Vagina (tissue), 2 donors: ENCODE measurements at places on chromosomes 3 and 15. TPM values are rescaled to one million over a fixed set of nuclear protein-coding genes. Genes with fewer than 3 reads are reported as not detected.

- no peaks in the 10 kb centered on the region for H3K27me3 ChIP-seq
- no peaks in the 10 kb centered on the region for H3K36me3 ChIP-seq
- DNase-seq: no peak
- H3K27ac ChIP-seq: no peak overlapping the region
- no peak overlapping the region for H3K4me3 ChIP-seq
Observed at GRCh38 chr3:187062526-187063177, 76.6 kb downstream of the RPL39L start.

GRCh38 chr3:129184396-129184657, 631 bp upstream of the CNBP start:
- H3K27me3 ChIP-seq: no peaks in the 10 kb centered on the region
- H3K4me3 ChIP-seq: peak overlapping the region; percentile 98
- H3K27ac ChIP-seq: peak overlapping the region; percentile 98
- DNase-seq: no peak

DNA sequence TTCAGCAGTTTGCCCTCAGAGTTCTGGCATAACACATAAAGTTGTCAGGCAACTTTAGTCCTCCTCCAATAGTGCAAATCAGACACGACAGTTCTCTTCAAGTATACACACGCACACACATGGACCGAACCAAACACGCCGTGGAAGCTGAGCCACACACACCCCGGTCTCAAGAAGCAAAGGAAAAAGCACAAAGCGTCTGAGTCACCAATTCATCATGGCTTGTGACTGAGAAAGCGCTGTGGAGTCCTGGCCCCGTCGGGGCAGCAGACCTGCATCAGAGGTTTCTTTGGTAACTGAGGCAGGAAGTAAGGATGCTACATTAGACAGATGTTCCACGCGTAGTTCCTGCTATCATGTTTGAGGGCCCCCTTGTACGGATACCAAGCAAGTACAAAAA, 85.7 kb downstream of the VGLL4 start:
- no peaks in the 10 kb centered on the region for H3K27me3 ChIP-seq
- H3K4me3 ChIP-seq: no peak overlapping the region
- H3K4me1 ChIP-seq: peaks cover 99% of the 10 kb centered on the region

- no peaks in the 10 kb centered on the region for H3K27me3 ChIP-seq
- DNase-seq: no peak
- no peak overlapping the region for H3K27ac ChIP-seq
- H3K4me3 ChIP-seq: no peak overlapping the region
- no peaks in the 10 kb centered on the region for H3K4me1 ChIP-seq
Observed at GRCh38 chr3:161423911-161424522, 52.7 kb upstream of the SPTSSB start.

DNA sequence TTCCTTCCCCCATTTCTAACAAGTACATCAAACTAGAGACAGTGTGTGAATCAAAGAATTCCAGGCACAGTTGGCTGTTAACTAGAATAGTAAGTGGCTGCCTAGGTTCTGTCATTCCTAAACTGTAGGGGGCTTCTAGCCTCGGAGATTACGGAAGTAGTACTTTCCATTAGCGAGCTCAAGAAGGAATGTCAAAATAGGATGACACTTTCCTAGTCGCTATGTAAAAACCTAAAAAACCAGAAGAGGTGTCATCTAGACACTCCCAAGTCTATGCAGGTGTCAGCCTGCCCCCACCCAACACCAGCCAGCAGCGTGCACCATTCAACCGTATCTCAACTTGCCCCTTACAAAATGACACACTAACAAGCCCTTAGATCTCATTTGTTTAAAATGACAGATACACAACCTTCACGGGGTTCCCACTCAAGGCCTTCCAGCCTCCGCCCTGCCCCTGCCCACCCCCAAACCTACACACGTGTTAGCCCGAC, 874 bp downstream of the INO80 start:
- DNase-seq: no peak
- peak overlapping the region; percentile 99 for H3K27ac ChIP-seq
- peaks cover 31% of the 10 kb centered on the region for H3K4me1 ChIP-seq
- no peaks in the 10 kb centered on the region for H3K27me3 ChIP-seq

- no peaks in the 10 kb centered on the region for H3K4me1 ChIP-seq
- no peak for DNase-seq
- no peaks in the 10 kb centered on the region for H3K27me3 ChIP-seq
- no peaks in the 10 kb centered on the region for H3K36me3 ChIP-seq
- H3K27ac ChIP-seq: no peak overlapping the region
Observed at GRCh38 chr3:45353070-45353469, 35.3 kb upstream of the LARS2 start.

DNA sequence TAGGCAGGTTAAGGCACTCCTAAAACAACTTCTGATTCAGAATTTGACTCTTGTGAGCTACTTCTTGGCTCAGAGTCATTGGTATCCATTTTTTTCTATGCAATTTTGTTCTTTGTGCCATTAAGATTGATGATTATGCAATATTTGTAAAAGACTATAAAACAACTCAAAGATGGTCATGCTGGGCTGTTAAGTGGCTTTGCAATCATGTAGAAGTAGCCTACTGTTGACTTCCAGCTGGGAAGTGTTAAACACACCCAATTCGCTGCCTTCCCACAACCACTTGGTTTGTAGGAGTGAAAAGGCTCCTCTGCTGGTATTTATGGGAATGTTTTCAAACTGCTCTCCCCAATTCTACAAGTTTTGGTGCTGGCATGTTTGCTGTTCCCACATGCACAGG, 74.7 kb upstream of the COL6A6 start:
- H3K36me3 ChIP-seq: no peaks in the 10 kb centered on the region
- H3K4me1 ChIP-seq: no peaks in the 10 kb centered on the region
- no peak overlapping the region for H3K4me3 ChIP-seq
- DNase-seq: no peak
- no peak overlapping the region for H3K27ac ChIP-seq

GRCh38 chr3:127694467-127695215, 21.9 kb downstream of the ABTB1 start:
- no peak overlapping the region for H3K27ac ChIP-seq
- no peaks in the 10 kb centered on the region for H3K27me3 ChIP-seq
- H3K4me3 ChIP-seq: no peak overlapping the region

GRCh38 chr3:46693892-46694226, 380 bp upstream of the ALS2CL start:
- H3K36me3 ChIP-seq: no peaks in the 10 kb centered on the region
- H3K27ac ChIP-seq: peak overlapping the region; percentile 91
- peak overlapping the region; percentile 78 for H3K4me3 ChIP-seq

GRCh38 chr3:158771982-158772381, 29.9 kb upstream of the MFSD1 start:
- peaks cover 40% of the 10 kb centered on the region for H3K4me1 ChIP-seq
- H3K27ac ChIP-seq: no peak overlapping the region
- H3K27me3 ChIP-seq: no peaks in the 10 kb centered on the region
- H3K36me3 ChIP-seq: no peaks in the 10 kb centered on the region

DNA sequence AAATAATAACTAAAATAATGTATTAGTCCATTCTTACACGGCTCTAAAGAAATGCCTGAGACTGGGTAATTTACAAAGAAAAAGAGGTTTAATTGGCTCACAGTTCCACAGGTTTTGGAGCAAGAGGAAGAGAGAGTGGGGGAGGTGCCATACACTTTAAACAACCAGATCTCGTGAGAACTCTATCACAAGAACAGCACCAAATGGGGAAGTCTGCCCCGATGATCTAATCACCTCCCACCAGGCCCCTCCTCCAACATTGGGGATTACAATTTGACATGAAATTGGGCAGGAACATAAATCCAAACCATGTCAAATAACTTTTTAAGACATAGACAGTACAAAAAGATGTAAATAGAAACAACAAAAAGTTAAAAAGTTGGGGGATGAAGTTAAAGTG, 63.2 kb downstream of the ILDR1 start:
- H3K36me3 ChIP-seq: no peaks in the 10 kb centered on the region
- H3K4me1 ChIP-seq: no peaks in the 10 kb centered on the region
- H3K4me3 ChIP-seq: no peak overlapping the region
- no peak overlapping the region for H3K27ac ChIP-seq

DNA sequence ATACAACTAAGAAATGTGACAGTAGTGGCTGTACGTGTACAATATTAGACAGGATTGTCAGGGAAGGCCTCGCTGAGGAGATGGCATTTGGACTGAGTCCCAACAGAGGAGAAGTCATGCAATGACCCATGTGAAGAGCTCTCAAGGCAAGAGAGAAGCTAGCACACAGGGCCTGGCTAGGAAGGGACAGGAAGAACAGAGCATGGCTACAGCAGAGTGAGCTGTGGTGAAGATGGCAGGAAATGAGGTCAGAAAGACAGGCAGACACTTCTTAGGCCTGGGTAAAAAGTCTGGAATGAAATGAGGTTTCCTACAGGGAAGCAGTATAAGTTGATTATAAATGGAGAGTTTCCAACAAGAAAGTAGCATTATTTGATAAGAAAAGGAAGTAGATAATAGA, 33.2 kb upstream of the LEKR1 start:
- no peaks in the 10 kb centered on the region for H3K27me3 ChIP-seq
- no peak for DNase-seq
- no peak overlapping the region for H3K4me3 ChIP-seq
- H3K36me3 ChIP-seq: no peaks in the 10 kb centered on the region
- H3K4me1 ChIP-seq: no peaks in the 10 kb centered on the region
- H3K27ac ChIP-seq: no peak overlapping the region

- H3K4me3 ChIP-seq: no peak overlapping the region
- no peaks in the 10 kb centered on the region for H3K36me3 ChIP-seq
- no peaks in the 10 kb centered on the region for H3K4me1 ChIP-seq
- H3K27me3 ChIP-seq: no peaks in the 10 kb centered on the region
- no peak for DNase-seq
Observed at GRCh38 chr15:92525758-92526245, 129.8 kb downstream of the FAM174B start.

- no peaks in the 10 kb centered on the region for H3K36me3 ChIP-seq
- DNase-seq: no peak
- no peaks in the 10 kb centered on the region for H3K27me3 ChIP-seq
Observed at GRCh38 chr3:100073049-100073713, 41.1 kb downstream of the FILIP1L start.

- DNase-seq: peak; percentile 20
- H3K27ac ChIP-seq: no peak overlapping the region
- H3K27me3 ChIP-seq: no peaks in the 10 kb centered on the region
- H3K36me3 ChIP-seq: no peaks in the 10 kb centered on the region
- H3K4me1 ChIP-seq: no peaks in the 10 kb centered on the region
Observed at GRCh38 chr3:127254730-127255129, 33.1 kb downstream of the PRR20G start.

DNA sequence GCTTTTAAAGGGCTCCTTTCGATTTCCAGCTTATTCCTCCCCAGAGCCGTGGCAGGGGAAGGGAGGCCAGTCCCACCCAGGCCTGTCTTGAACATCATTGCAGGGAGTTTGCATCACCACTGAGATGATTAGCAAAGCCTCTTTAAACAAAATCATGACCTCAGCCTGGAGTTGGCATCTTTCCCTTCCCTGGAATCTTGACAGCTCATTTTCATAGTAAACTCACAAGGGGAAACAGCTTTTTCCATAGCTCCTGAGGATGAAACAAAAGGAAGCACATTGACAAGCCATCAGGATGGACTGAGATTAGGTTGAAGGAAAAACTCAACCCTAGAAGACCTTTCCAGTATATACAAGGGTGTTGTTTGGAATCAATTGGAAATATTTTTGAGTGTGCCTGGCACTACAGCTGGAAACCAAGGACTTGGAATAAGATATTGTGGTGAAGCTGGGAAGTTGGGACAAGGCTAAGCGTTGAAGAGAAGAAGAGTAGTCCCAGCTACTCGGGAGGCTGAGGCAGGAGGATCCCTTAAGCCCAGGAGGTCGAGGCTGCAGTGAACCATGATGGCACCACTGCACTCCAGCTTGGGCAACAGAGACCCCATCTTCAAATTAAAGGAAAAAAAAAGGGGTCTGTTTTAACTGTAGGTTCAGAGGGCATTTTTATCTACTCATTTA, 3.1 kb upstream of the LARP6 start:
- peaks cover 25% of the 10 kb centered on the region for H3K4me1 ChIP-seq
- no peak overlapping the region for H3K4me3 ChIP-seq
- H3K27me3 ChIP-seq: no peaks in the 10 kb centered on the region
- H3K27ac ChIP-seq: peak overlapping the region; percentile 92
- no peaks in the 10 kb centered on the region for H3K36me3 ChIP-seq
- DNase-seq: no peak

GRCh38 chr15:50059203-50059772, 59.7 kb downstream of the ATP8B4 start:
- peaks cover 6% of the 10 kb centered on the region for H3K4me1 ChIP-seq
- no peak overlapping the region for H3K4me3 ChIP-seq
- no peak overlapping the region for H3K27ac ChIP-seq
- no peaks in the 10 kb centered on the region for H3K36me3 ChIP-seq
- DNase-seq: no peak
- no peaks in the 10 kb centered on the region for H3K27me3 ChIP-seq

- no peak within 1 kb of the TSS for H3K27ac ChIP-seq
- no peak for DNase-seq
- peak within 1 kb of the TSS; percentile 53 for H3K4me3 ChIP-seq
- peaks cover 5% of the 10 kb centered on the region for H3K27me3 ChIP-seq
- H3K36me3 ChIP-seq: no peaks in the 10 kb centered on the region
Observed at GRCh38 chr3:138434276-138434874, at the start of gene ESYT3. Gene ESYT3, plus strand, starts transcription at chr3:138434616. Its CDS starts 183 bp downstream, at chr3:138434799.

DNA sequence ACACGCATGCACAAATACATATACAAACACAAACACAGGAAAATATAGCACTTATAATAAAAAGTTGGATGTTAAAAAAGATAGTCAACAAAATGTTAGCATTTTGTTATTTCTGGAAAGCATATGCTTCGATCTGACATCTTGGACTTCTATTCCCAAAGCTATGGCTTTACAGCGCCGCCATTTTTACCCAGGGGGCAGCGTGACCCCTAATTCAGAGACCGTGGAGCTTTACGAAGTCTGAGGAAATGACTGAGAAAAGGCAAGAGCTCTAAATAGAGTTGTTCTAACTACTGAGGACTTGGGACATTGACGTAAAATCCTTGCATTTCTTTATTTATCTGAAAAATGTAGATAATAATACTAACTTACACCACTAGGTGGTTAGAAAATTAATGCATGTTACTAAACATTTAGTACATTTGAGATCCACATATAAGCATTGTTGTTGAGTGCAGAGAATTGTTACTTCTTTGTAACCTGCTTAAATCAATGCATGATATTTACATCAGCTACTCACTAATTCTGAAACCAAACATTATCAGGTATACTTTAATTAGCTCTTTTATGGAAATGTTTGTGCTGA, 155.4 kb downstream of the TP63 start:
- peaks cover 9% of the 10 kb centered on the region for H3K4me1 ChIP-seq
- DNase-seq: no peak

Gene KNSTRN
- total RNA-seq: 13.5 TPM

Gene SLC24A1
- total RNA-seq: 7.4 TPM

Gene THRB
- 22.8 TPM for total RNA-seq

Gene AGBL1
- total RNA-seq: not detected

Gene CSTA
- total RNA-seq: 95.5 TPM

Gene C3orf22
- total RNA-seq: not detected

Gene SLITRK3
- 2.9 TPM for total RNA-seq

Gene SLC25A20
- total RNA-seq: 24.1 TPM
